ENCODE measurements at places on chromosomes 6 and 20. TPM values are rescaled to one million over a fixed set of nuclear protein-coding genes. Genes with fewer than 3 reads are reported as not detected.

DNA sequence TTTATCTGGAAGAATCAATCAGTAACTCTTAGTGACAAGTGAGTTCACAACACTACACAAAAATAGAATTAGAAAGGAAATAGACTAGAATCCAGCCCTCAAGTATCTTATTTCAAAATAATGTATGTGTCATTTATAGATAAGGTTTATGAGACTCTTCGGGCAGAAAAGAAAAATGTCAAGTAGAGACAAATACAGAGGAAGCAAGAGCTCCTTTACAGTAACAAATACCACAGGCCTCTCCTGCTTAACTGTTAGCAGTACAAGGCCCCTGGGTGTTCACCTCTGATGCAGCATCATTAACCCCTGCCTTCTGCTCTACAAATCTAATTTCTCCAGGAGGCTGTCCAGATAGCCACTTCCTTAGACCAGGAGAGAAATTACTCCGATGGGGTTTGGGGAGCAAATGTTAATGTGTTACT lies 76.7 kb downstream of the UBE3D start:
- DNase-seq, result no peak

GRCh38 chr6:150293019-150293418 lies 75.8 kb upstream of the IYD start:
- DNase-seq, result no peak

The GPRC6A gene
- 0.19 TPM for total RNA-seq

GRCh38 chr6:92473056-92473455 lies 946.3 kb downstream of the EPHA7 start:
- no peak for DNase-seq

GRCh38 chr20:14406495-14406894 lies 69.1 kb upstream of the FLRT3 start:
- no peak for DNase-seq

GRCh38 chr20:62766071-62766450 lies 30.2 kb upstream of the MRGBP start:
- no peak for DNase-seq

The FKBP5 gene
- 12.5 TPM for total RNA-seq

GRCh38 chr20:24682496-24682985 lies 213.1 kb downstream of the SYNDIG1 start:
- DNase-seq, result no peak

The GJA1 gene
- 190 TPM for total RNA-seq

The SCUBE3 gene
- 14.7 TPM for total RNA-seq

The KCNQ2 gene
- 47.3 TPM for total RNA-seq

DNA sequence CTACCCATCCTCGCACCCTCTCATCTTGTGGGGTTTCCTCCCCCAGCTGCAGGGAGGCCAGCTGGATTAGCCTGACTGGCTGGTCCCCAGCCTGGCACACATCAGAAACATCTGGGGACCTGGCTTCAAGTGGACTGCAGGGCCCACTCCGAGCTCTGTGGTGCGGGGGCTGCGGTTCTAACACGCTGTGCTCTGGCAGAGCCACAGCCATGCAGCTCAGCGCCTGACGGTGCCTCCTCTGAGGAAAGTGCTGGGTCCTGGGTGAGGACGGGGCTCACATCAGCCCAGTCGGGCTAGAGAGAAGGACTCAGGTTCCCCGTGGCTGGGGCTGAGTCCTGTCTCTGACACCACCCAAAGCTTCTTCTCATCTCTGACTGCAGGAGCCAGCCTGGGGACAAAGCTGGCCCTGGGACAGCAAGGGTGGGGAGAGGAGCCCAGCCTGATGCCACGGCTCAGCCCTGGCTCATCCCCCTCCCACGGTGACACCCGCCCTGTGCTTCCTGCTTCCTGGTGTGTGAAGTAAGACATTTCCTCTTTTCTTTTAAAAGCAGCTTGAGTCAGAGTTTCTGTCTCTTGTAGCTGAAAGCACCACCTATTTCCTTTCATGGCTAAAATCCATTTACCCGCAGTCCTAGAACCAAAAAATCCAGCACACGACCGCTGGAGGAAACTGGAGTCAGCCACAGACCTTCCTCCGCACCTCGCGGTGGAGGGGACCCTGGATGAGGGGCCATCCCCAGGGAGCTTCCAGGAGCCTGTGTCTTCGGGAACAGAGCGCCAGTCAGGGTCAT lies 127.4 kb upstream of the AFDN start:
- DNase-seq, result no peak

DNA sequence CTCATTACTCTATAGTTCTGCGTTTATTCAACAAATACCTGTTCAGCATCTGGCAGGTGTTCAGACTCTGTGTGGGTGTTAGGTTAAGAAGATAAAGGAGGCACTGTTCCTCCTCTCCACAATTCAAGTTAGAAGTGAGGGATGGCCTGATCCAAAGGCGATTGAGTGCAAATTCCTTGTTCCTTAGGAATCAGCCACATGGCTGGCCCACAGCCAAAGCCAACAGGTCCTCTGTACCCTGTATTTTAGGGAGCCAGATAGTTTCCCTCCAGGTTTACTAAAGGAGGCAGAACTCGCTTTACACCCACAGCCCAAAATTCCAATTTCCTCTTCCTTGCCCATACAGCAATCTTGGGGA lies 5.0 kb upstream of the CD40 start:
- no peak for DNase-seq

The TCP11 gene
- not detected for total RNA-seq

DNA sequence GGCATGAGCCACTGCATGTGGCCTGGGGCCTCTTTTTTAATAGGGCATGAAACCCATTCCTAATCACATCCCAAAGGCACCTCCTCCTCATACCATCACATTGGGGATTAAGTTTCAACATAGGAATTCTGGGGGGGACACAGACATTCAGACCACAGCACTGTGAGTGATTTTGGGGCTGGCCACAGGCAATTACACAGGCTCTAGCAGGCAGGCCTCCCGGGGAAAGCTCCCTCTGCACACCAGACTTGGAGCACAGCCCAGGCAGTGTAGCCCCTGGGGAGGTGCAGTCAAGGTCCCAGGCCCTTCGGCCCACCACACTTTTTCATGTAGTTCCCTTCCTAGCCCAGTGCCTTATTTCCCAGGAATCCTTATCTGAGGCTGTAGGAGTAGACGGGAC lies 5.5 kb downstream of the SFT2D1 start:
- DNase-seq, result no peak

GRCh38 chr6:33116841-33117711 lies 41.3 kb downstream of the HLA-DPB1 start:
- DNase-seq, result no peak

The BPIFB6 gene
- not detected for total RNA-seq

DNA sequence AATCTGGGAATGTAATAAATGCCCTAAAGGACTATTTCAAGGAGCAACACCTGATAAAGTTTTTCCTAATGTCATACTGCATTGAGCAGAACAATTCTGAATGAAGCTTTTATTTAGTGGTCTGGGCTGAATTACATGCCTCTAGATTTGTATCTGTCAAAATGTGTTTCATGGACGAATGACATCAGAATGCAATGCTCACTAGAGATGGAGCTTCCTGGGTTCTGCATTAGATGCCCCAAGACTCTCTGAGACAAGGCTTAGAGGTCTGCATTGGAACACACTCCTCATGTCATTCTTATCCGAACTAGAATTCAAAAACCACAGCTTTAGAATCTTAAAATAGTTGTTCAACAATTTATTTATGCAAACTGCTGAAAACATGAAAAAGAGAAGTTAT lies 62.0 kb downstream of the SYNE1 start:
- no peak for DNase-seq

The MEP1A gene
- 3.6 TPM for total RNA-seq

- DNase-seq, result no peak
Observed at GRCh38 chr6:169246445-169246844, 7.2 kb downstream of the THBS2 start.

DNA sequence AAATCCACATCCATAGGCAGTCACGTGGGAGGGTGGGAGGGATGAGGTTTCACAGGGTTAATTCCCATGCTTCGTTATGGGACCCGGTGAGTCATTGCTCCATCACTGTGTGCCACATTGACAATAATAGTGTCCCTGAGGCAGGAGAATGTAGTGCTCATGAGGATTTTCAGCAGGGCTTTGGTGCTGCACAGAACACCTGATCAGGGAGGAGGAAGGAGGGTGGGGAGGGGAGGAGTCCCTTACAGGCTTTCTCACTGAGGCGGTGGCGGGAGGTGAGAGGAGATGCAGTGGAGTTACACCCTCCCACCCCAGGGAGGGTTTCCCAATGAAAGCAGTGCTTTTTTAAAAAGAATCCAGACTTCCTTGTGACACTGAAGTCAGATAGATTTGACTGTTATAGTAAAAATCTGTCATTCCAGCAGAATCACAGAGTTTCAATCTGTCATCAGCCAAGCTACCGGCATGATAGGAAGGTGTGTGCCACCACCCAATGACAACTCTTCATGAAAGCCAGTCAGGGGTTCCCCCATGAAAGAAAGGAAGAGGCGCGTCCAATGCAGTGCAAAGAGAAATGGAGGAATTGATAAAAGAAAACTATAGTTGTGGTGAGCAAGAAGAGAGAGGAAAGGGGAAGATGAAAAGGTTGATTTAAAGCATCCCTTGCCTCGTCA lies 144.8 kb downstream of the TBC1D7 start:
- no peak for DNase-seq
